Dermis microvascular lymphatic vessel endothelial cell (primary cell): ENCODE measurements at places on chromosomes 3 and 15. TPM values are rescaled to one million over a fixed set of nuclear protein-coding genes. Genes with fewer than 3 reads are reported as not detected.

- DNase-seq, result peak; percentile 11
These were observed 260.9 kb upstream of the KCNMB2 start for GRCh38 chr3:178275311-178275710.

DNA sequence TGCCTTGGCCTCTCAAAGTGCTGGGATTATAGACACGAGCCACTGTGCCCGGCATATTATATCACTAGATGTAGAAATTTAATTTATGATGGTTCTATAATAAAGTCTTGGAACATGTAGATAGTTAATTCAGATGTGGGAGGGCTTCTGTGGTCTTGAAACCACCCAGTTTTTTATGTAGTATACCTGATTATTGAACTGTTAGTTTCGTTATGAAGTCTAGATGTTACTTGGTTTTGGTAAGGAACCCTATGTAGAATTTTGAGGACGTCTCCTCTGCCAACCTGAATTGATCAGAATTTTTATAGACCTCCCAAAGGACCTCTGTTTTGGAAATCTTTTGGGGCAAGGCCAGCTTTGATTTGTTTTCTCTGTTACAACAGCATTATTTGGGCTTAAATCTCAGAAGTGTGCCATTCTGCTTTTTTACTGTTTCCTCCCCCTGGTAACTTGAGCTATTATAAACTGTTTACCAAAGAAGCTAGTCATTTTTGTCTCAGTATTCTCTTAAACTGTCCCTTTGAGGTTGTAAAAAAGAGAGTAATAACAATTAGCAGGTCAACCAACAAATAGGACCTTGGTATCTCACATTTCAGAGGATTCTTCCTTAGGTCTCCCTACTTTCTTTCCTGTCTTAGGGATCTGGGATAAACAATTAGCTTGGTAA lies 20.8 kb downstream of the AKAP13 start:
- DNase-seq, result no peak

DNA sequence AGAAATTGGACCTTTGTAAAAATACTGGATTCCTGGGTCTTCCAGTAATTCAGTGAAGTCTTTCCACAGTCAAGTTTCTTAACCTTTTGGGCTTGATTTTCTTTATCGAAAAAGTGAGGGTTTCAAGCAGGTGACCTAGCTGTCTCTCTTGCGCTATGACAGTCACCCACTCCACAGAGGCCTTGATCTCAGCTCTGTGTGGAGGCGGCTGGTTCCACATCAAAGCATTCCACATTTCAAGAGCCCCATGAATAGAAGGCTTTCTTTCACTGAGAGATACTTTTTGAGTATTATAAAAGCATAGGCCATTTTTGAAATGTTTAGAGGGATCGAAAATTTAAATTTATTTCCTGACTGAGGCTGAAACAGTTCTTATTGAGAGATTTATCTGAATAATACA lies 43.9 kb downstream of the GABRA5 start:
- DNase-seq, result no peak

GRCh38 chr3:177525987-177526712 lies 328.9 kb upstream of the TBL1XR1 start:
- no peak for DNase-seq

DNA sequence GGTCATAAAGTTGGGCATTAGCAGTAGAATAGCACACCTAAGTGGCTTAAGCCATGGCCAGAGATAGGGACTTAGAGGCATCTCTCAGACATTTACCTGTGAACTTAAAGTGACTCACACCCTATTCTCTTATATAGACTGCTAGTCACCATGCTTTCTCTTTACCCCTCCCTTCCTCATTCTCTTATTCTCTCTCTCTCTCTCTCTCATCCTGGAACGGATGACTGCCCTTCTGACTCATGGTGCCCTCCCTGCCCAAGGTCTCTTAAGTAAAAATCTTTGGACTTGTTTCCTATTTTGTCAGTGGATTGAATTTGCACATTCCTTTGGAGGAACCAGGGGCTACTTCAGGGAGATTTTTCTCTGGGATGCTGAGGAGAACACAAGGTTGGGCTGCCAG lies 58.8 kb downstream of the NPAP1 start:
- no peak for DNase-seq

DNA sequence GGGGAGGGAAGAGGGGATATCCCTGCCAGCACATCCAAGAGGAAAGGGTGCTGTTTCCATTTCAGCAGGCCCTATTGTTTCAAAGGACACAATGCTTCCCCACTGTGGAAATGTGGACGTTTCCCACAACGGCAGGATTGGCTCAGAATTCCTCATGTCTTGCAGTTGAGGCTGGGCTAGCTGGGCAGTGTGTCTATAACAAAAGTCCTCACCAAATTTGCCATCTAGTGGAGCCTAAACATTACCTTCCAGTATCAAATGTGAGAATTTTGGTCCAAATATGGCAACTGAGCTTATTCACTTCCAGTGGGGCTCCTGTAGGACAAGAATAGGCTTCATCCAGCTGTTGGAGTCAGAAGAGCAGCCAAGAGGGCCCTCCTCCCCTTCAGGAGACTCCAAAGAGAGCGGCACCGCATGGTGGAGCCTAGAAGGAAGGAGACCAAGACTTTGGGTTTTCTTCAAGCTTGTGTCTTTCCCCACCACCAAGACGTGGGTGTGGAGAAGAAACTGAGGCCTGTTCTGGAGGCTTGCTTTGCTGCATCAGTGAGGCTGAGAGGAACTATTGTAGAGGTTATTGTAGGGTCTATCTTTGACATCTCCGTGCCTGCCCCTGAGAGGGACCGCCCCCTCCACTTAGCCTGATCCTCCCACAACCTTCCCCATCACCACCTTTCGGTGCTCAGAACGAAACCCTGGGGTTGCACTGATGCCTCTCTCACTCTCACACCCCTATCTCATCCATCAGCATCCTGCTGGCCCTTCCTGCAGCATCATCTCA lies 45.3 kb upstream of the SLCO2A1 start:
- DNase-seq, result no peak

DNA sequence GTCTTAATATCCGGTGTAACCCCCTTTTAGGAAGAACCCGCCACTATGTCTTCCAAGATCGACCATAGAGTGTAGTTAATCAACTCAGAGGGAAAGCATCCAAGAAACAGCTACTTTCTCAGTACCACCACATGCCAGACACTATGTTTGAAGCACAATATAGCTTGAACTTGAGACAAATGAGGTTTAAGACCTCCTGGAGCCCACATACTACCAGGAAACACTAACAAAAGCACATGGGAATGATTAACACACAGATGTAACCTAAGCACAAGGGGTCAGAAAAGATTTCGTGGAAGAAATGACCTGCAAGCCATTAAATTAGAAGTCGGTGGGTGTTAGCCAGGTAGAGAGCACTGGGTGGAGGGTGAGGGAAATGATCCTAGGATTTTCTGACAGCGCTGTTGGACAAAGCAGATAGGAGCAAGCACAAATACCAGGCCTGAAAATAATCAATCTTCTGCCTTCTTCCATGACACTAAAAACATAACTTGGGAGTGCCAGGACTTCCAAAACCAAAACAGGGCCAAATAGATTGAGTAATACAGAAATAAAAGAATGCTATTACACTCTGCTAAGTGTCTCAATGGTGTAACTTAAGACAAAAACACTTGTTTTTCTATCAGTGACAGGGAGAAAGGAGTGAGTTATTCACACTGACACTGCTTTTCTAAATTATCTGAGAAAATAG lies 213.7 kb downstream of the FOXP1 start:
- no peak for DNase-seq

- no peak for DNase-seq
These were observed 108.5 kb downstream of the LRRC28 start for GRCh38 chr15:99359769-99360168.

- peak; percentile 11 for DNase-seq
These were observed 27.9 kb downstream of the GTPBP8 start for GRCh38 chr3:113018536-113019181.

- DNase-seq, result no peak
These were observed 77.1 kb upstream of the ATP11B start for GRCh38 chr3:182716114-182716688.

- no peak for DNase-seq
These were observed 166.7 kb downstream of the SQOR start for GRCh38 chr15:45801543-45801942.

- DNase-seq, result no peak
These were observed 26.1 kb upstream of the NMB start for GRCh38 chr15:84684092-84684491.

DNA sequence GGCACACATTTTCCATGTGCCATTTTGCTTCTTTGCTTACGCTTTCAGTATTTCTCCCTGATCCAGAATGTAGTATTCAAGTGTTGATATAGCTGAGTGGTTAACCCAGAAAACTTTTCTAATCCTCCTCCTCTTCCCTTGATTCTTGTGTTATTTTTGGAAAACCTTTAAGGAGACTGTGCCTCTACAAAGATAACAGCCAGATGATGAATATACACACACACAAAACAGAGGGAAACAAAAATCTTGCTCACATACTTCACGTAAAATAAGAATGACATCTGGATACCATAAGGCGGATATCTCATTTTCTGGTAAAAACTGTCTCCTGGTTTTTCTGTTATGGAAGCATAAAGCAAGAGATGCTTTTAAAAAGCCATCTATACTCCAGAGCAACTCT lies 295.8 kb upstream of the THBS1 start:
- no peak for DNase-seq

DNA sequence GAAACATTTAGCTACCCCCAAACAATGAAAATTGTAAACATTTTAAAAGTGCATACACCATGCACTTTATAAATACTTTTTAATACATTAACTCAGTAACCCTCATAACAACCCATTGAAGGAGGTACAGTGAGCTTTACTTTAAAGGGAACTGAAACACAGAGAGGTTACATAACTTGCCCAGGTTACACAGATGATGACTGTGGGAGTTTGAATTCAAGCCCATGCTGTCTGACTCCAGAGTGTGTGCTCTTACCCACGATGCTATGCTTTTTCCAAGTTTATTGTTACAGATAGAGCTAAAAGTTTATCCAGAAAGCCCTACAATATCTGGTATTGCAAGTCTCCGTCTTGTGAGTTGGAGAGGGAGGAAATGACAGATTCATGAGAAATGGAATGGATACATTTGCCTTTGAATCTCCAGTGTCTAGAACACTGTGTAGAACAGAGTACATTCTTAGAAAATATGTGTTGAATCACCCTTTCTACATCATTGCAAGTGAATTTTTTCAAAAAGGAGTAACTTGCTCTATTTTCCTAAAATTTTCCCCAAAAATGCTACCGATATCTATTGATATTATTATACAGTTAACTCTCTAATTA lies 428.3 kb downstream of the NAALADL2 start:
- no peak for DNase-seq

- peak; percentile 42 for DNase-seq
These were observed at the start of gene APOD for GRCh38 chr3:195583831-195584542. Gene APOD (minus strand): TSS chr3:195583940. CDS start chr3:195579461, 4,479 bp downstream.

DNA sequence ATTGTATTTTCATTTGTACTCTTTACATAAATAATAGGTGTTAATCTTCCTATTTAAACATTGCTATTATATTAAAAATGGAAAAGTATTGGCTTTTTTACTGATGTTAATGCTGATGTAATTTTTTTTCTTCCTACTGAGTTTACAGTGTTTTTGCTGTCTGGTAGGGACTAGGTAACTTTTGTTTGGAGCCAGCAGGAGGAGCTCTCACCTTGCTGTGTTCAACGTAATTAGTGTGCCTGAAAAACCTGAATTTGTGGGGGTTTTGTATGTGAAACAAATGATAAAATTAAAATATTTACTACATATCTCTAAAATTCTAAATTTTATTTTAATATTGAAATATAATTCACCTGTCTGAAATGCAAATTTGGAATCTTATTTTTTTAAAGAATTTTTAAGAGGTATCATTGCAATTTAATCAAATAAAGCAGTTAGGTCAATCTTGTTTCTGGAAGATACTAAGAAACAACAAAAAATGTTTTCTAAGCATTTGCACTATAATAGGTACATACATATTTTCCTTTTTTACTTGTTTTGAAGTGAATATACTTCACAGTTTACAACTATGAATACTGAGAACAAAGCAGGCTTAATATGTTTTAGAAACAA lies 48.8 kb downstream of the EPHA6 start:
- DNase-seq, result peak; percentile 41

- DNase-seq, result no peak
These were observed 84.0 kb downstream of the ATP13A4 start for GRCh38 chr3:193470710-193471109.

GRCh38 chr3:128648940-128649663 lies 1.5 kb downstream of the RPN1 start:
- DNase-seq, result peak; percentile 17

GRCh38 chr15:89117790-89118189 lies 29.5 kb downstream of the ABHD2 start:
- no peak for DNase-seq

DNA sequence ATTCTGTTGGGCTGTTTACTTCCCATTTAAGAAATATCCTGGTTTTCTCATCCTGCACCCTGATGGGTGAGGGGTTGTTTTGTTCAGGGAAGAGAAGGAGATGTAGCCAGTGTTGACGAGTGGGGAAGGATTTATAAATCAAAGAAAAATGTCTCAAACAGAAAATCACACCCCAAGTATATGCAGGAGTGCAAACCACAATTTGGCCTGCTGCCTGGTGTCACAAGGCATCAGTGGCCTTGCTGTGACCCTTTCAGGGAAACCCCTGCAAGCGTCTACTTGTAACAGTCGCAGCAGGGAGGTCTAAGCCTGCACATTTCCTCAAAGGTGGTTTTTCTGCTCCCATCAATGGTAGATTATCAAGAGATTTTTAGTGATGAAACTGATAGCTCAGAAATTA lies 132.6 kb upstream of the LRRN1 start:
- no peak for DNase-seq

GRCh38 chr3:164460851-164461250 lies 617.4 kb downstream of the SI start:
- no peak for DNase-seq

The PARP16 gene
- 1.8 and 3.0 TPM in 2 replicates for total RNA-seq

The VILL gene
- 2.2 and 4.0 TPM in 2 replicates for total RNA-seq

The RTP4 gene
- 1.3 and 5.2 TPM in 2 replicates for total RNA-seq

The NPAP1 gene
- total RNA-seq, result not detected in 2 replicates

The CEP97 gene
- total RNA-seq, result 6.1 and 6.8 TPM in 2 replicates

The SLC6A1 gene
- not detected in 2 replicates for total RNA-seq

The CD80 gene
- under 0.01 TPM in 1 of 2 replicates, not detected in the other for total RNA-seq

The VEPH1 gene
- total RNA-seq, result 5.3 and 9.5 TPM in 2 replicates

The SI gene
- not detected in 2 replicates for total RNA-seq

The ZMYND10 gene
- under 0.01 and 0.25 TPM in 2 replicates for total RNA-seq

The NOX5 gene
- under 0.01 TPM in 1 of 2 replicates, not detected in the other for total RNA-seq

The SLC2A2 gene
- total RNA-seq, result not detected in 2 replicates

The MAP6D1 gene
- 0.51 and 0.89 TPM in 2 replicates for total RNA-seq

The KLHL6 gene
- total RNA-seq, result 0.89 and 2.1 TPM in 2 replicates

The MINAR1 gene
- 0.51 and 1.0 TPM in 2 replicates for total RNA-seq
